Osteoblast (primary cell): ENCODE measurements at places on chromosomes 7 and 10. TPM values are rescaled to one million over a fixed set of nuclear protein-coding genes. Genes with fewer than 3 reads are reported as not detected.

Gene LIPN
- total RNA-seq: not detected in 2 replicates

Gene INMT
- total RNA-seq: 0.72 and 1.5 TPM in 2 replicates

Gene PAPSS2
- 70.1 and 81.8 TPM in 2 replicates for total RNA-seq

Gene GIMAP7
- total RNA-seq: under 0.01 TPM in 1 of 2 replicates, not detected in the other

Gene ODAD2
- 0.59 and 0.72 TPM in 2 replicates for total RNA-seq

Gene ASIC3
- total RNA-seq: under 0.01 and 0.29 TPM in 2 replicates

Gene PGAM2
- total RNA-seq: 0.29 and 0.36 TPM in 2 replicates

Gene CHN2
- under 0.01 TPM in 1 of 2 replicates, not detected in the other for total RNA-seq
